ENCODE measurements at places on chromosomes 1 and 21. TPM values are rescaled to one million over a fixed set of nuclear protein-coding genes. Genes with fewer than 3 reads are reported as not detected.

Gene SPRR2B
- total RNA-seq, result not detected

Gene HES5
- total RNA-seq, result not detected

Gene GNAT2
- not detected for total RNA-seq

Gene F13B
- not detected for total RNA-seq

DNA sequence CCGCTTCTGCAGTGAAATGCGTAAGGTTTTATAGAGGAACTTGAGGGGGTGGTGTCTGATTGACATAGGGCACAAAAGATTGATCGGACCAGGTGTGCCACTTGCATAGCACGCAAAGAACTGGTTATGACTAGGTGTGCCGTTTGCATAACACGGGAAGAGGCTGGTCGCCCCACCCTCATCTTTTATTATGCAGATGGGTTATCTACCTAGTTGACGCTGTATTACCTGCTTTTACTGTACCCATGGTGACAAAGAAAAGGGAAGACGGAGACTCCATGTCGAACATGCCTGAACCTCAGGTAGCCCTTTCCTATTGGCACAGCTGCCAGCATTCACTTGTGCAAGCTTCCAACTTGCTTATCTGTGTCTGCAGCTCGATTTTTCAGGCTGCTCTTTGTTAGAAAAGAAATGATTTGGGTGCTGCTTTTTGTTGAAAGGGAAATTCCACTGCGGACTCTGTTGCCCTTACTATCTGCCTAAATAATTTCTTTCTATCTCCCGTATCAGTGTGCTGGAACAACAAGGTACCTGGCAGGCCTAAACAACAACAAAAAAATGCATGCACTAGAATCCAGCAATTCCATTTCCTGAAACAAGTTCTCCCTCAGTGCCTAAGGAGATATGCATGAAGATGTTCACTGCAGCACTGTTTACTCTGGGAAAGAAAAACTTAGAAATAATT lies 194.4 kb upstream of the KAZN start:
- no peak overlapping the region for H3K4me3 ChIP-seq
- H3K27me3 ChIP-seq, result peaks cover 35% of the 10 kb centered on the region
- H3K36me3 ChIP-seq, result no peaks in the 10 kb centered on the region

GRCh38 chr1:30111431-30111830 lies 612.0 kb downstream of the MATN1 start:
- H3K27ac ChIP-seq, result no peak overlapping the region
- no peak overlapping the region for H3K4me3 ChIP-seq
- H3K4me1 ChIP-seq, result no peaks in the 10 kb centered on the region
- H3K36me3 ChIP-seq, result no peaks in the 10 kb centered on the region
- H3K27me3 ChIP-seq, result peaks cover 80% of the 10 kb centered on the region

GRCh38 chr1:168081373-168082007 lies 55.2 kb downstream of the GPR161 start:
- H3K27ac ChIP-seq, result no peak overlapping the region
- H3K36me3 ChIP-seq, result peaks cover 19% of the 10 kb centered on the region
- no peak overlapping the region for H3K4me3 ChIP-seq
- no peaks in the 10 kb centered on the region for H3K27me3 ChIP-seq

- peaks cover 17% of the 10 kb centered on the region for H3K27me3 ChIP-seq
- no peaks in the 10 kb centered on the region for H3K36me3 ChIP-seq
- peaks cover 3% of the 10 kb centered on the region for H3K4me1 ChIP-seq
- H3K4me3 ChIP-seq, result no peak overlapping the region
Observed at GRCh38 chr1:10832703-10833102, 36.3 kb upstream of the CASZ1 start.

DNA sequence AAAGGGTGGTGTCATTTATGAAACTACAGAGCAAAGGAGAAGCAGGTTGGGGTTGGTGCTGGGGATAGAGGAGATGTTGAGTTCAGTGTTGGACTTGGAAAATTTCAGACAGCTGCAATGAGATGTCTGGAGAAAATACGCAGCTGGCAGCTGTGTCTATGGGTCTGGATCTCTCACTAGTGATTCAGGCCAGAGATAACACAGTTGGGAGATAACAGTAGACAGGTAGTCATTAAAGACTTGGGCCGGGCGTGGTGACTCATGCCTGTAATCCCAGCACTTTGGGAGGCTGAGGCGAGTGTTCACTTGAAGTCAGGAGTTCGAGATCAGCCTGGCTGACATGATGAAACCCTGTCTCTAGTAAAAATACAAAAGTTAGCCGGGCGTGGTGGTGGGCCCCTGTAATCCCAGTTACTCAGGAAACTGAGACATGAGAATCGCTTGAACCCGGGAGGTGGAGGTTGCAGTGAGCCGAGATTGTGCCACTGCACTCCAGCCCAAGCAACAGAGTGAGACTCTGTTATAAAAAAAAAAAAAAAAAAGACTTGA lies 2.5 kb upstream of the TFAP2E start:
- H3K27me3 ChIP-seq, result peaks cover 45% of the 10 kb centered on the region
- H3K4me3 ChIP-seq, result no peak overlapping the region
- H3K27ac ChIP-seq, result no peak overlapping the region
- DNase-seq, result no peak
- no peaks in the 10 kb centered on the region for H3K36me3 ChIP-seq

Measured in mesothelial cell of epicardium (in vitro differentiated cells).